ENCODE measurements at places on chromosomes 1 and 21.
A peak's percentile ranks its signal among the peaks of the same experiment; 100 is the strongest.

GRCh38 chr1:197915260-197915861, 1.8 kb upstream of the LHX9 start:
- peak; percentile 38 for DNase-seq

- no peak for DNase-seq
These were observed 250.8 kb downstream of the KCNJ6 start for GRCh38 chr21:37665230-37666024.

DNA sequence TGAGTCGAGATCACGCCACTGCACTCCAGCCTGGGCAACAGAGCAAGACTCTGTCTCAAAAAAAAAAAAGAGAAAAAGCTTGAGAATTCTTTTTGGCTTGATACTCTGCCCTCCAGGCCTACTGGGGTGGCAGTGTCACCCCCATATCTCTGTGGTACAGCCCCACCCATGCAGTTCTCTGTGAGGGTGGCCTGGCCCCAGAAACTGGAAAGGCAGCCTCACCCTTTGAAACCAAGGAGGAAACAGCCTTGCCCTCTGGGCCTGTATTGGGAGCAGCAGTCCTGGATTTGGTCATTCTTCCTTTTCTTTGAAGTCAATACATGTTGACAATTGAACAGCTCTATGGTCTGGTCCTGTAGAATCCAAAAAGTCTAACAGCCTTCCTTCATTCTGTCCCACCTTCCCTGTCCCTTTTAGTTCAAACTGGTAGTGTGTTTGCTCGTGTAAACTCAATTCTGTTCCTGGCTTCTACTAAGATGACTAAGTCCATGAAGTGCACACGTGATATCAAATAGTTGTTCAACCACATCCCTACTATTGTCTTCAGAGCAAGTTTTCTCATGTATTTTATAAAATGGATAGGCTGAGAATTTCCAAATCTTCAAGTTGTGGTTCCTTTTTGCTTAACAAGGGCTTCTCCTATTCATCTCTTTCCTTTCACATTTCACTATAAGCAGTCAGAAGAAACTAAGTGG, 13.2 kb downstream of the ST7L start:
- no peak for DNase-seq

DNA sequence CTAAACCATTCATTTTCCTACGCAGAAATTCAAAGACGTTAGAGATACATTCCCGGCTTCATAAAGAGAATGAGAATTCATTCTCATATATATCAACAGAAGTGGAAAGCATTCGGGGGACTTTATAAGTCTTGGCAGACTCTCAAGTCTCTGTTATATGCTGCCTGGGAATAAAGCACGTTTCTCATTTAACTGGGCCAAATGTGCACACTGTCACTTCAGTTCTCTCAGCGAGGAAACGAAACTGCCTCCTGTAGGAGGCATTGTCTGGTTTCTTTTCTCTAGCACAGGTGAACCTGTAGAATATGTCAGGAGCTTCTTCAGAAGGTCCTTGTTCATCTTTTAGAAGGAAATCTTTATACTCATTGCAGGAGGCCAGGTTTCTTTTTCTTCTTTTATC, 367.6 kb downstream of the PTBP2 start:
- DNase-seq = no peak

DNA sequence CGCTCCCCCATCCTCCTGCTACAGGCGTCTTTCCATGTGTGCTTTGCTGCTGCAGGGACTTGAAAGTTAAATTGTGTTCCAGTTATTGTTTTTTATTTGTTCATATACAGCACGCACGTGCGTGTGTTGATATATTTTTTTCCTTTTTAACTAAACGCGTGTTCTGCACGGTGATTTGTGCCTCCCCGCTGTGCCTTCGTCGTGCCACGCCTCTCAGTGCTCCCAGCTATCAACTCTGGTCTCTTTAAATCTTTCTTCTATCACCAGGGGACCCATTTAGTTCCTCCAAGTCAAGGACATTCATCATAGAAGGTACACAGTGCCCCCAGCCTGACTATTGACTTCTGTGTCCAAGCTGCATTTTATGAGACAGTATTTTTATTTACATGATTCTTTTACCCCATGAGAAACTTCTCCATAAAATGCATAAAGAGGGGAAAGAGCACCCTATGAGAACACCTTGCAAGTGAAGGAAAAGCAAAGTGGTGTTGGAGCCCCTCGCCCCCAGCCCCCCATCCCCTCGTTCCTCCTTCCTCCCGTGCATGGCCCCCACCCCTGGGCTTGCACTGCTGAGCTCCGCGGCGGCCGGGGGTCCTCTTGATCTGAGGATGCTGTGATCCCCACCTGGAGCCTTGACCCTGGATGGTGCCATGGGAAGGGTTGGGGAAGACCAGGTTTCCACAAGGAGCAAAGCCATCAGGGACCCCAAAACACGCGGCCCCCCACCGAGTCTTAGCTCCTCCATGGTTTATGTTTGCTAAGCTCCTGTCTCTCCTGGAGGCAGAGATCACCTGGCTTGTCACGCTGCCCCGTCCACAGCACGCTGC, 45.5 kb downstream of the KCNAB2 start:
- no peak for DNase-seq

GRCh38 chr1:22341791-22342605, 109.7 kb upstream of the ZBTB40 start:
- no peak for DNase-seq

Data from glutamatergic neuron (in vitro differentiated cells).